Thymus (tissue), 14 donors: ENCODE measurements at places on chromosomes 12 and 14.

DNA sequence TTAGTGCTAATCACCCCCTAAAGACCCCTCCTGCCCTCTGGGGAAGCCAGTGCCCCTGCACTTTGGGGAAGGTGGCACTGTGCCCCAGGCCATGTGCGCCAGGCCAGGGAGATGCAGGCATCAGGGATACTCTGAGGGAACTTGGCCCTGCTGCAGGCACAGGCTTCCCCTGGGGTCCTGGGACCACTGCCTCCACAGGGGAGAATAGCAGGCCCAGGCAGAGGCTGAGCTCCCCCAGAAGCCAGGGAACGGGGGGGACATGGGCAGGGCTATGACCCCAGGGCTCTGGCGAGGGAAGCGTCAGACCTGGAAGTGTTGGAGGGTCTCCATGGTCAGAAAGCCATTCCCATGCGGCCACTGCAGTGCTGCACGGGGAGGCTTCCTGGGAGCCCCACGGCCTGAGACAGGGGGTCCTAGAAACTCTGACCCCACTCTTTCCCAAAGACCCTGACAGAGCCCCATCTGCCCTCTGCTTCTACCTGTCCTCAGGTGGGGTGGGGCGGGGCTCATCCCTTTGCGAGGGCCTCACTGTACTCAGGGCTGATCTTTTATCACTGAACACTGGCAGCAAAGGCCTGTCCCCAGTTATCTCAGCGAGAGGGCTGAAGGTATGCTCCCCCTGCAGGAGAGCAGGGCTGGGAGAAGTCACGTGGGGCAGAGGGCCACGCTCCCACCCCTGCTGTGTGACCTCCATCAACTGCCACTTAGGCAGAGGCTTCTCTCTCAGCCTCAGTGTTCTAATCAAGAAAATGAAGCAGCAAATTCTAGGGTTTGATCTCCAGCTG lies 160.0 kb downstream of the CALM1 start:
- no peak for DNase-seq

- no peak for DNase-seq
Measured at GRCh38 chr12:93664573-93665138, 12.5 kb upstream of the CRADD start.

- no peak for DNase-seq
Measured at GRCh38 chr14:100246809-100247428, 8.0 kb downstream of the YY1 start.

DNA sequence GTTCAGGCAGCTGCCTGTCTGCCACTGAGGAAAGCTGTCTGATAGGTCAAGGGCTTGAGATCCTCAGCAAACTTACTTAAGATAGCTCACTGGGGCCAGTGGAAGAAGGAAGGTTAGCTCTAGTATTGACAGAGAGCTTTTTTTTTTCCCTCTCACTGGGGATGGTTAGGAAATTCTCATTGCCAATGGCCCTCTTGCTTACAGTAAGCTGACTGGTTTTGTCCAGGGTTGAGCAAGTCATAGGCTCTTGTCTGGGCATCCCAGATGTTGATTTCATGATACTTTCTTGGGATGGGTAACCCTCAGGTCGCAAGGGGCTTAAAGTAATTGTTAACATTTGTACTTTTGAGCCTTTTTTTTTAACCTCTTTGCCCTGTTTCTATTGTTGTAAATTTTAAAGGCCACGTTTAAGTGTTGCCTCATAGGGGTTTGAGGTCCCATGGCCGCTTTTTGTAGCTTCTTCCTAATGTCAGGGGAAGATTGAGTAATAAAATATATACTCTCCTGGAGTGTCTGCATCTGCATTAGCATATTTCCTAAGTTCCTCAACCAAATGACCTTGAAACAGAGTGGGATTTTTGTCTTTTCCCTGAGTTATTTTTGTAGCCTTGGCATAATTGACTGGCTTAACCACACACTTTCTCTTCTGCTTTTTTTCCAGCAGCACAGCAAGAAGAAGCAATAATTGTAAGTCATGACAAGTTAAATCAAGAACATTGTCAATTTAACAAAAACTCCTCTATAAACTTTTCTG lies 716.0 kb downstream of the LRFN5 start:
- no peak for DNase-seq

DNA sequence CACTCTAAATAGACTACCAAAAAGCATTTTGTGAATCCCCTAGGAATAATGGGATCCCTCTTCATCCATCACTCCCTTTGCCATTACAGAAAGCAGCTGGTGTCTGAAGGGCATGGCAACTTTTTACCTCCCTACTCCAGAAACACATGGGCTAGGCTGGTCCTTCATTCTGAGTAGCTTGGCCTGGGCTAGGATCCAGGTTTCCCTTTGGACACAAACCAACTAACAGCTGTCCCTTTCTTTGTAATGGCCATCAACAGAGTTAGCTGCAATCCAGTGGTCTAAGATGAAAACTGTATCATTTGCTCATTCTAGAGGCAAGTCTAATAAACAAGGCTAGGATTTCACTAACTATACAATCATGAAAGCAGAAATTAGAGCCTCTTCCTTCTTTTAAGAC lies 7.4 kb downstream of the GRIN2B start:
- no peak for DNase-seq

- no peak for DNase-seq
Measured at GRCh38 chr14:73269729-73270531, 32.6 kb downstream of the PAPLN start.

DNA sequence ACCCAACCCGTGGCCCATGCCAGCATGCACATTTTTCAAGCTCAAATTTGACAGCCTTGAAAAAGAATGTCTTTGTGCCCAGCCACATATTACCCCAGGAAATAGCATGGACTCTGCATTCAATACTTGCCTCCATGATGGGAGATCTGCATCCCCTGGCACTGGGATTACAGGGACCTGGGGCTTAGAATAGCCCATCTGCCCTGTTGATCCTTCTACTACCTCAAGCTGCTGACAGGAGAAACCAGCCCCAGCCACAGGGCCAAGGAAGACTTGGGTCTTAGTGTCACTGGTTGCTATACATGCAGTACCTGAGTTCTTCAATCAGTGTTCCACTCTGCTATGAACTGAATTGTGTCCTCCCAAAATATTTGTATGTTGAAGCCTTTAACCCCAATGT lies 85.3 kb downstream of the LRRC74A start:
- no peak for DNase-seq

DNA sequence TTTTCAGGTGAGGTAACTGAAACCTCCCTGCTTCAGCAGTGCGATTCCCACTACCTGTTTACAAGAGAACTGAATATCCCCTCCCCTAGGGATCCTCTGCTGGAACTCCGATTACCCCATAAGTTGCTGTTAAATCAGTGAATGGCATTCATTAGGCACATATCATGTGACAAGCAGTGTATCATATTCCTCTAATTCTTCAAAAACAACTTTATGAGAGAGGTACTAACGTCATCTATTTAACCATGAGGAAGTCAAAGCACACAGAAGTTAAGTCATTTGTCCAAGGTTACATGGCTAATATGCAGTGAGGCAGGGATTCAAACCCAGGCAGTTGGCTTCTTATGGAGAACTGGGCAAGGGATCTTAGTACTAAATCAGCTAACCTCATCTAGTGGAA lies 43.9 kb upstream of the PCED1B start:
- no peak for DNase-seq

- DNase-seq: no peak
Measured at GRCh38 chr14:20610002-20610765, 19.0 kb upstream of the RNASE12 start.

DNA sequence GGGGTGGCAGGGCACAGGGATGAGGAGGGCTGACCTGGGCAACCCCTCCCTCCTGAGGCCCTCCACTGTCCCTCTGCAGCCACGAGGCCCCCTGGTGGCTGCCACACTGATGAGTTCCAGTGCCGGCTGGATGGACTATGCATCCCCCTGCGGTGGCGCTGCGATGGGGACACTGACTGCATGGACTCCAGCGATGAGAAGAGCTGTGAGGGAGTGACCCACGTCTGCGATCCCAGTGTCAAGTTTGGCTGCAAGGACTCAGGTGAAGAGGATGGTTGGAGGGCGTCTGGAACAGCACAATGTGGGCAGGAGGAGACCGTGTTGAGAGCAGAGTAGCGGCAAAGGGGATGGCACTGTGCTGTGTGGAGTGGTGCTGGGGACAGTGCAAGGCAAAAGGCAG lies 25.7 kb upstream of the LRP1-AS start:
- DNase-seq: no peak

DNA sequence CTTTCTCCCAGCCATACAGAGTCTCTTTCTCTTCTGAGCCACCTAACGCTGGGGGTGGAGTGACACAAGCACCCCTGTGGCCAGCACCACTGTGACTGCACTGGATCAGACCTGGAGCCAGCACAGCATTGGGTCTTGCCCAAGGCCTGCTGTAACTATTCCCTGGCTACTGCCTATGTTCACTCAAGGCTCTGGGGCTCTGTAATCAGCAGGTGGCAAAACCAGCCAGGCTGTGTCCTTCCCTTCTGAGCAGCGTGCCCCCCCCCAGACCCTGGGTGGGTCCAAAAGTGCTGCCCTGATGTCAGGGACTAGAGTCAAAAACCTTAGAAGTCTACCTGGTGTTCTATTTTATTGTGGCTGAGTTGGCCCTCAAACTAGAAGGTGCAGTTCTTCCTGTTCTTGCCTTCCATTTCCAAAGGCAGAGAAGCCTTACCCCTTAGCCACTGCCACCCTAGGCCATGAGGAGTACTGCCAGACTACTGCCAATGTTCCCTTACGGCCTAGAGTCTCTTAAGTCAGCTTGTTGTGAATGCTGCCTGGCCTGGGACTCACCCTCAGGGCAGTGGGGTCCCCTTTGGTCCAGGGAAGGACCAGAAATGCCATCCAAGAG lies 49.9 kb downstream of the PELI2 start:
- no peak for DNase-seq

DNA sequence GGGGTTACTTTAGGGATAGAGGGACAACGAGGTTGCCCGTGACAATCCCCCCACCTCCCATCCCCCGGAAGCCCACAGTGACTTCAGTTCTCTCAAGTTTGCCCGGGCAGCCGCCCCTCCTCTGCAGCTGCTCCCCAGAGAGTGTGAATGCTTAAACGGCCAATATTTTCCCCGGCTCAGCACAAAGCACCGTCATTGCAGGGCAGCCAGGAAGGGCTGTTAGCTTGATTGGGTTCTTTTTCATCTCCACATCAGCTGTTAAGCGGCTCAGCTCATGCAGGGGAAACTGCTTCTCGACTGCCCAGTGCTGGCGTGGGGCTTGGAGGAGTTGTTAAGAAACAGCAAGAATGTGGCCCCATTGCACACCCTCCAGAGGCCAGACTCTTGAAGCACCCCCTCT lies 120.5 kb upstream of the NCOR2 start:
- peak; percentile 49 for DNase-seq

DNA sequence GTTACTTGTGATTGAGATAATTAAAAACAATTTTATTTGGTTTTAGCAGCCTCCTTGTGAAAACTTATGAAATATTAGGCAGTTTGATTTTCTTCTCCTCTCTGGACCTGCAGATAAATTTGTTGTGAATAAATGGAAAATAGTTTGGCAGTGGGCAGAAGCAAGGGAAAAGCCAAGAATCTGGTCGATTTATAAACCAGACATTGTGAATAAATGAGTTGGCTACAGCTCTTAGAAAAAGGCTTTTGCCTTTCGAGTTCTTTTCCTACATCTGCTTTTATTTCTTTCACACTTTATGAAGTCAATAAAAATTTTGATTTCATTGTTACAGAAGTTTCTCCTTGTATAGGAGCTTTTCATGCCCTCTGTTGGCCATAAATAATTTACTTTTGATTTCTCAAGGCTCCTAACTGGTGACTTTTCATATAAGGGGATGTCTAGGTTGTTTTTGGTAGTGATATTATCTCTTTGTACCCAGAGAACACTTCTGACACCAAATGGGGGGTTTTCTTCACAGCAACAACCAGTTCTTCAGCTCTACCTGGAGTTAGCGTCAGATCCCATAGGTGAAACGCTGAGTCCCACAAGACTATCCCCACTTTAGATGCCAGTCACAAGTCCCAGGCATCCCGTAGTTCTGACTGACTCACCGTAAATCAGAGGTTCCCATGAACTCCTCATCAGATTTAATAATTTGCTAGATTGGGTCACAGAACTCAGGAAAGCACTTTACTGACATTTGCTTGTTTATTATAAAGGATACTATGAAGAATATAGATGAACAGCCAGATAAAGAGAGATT lies 136.5 kb upstream of the DNM1L start:
- DNase-seq: no peak

GRCh38 chr14:74608959-74609611 lies 3.0 kb downstream of the LTBP2 start:
- peak; percentile 77 for DNase-seq

GRCh38 chr12:68453876-68454275 lies 121.7 kb upstream of the MDM1 start:
- DNase-seq: no peak

DNA sequence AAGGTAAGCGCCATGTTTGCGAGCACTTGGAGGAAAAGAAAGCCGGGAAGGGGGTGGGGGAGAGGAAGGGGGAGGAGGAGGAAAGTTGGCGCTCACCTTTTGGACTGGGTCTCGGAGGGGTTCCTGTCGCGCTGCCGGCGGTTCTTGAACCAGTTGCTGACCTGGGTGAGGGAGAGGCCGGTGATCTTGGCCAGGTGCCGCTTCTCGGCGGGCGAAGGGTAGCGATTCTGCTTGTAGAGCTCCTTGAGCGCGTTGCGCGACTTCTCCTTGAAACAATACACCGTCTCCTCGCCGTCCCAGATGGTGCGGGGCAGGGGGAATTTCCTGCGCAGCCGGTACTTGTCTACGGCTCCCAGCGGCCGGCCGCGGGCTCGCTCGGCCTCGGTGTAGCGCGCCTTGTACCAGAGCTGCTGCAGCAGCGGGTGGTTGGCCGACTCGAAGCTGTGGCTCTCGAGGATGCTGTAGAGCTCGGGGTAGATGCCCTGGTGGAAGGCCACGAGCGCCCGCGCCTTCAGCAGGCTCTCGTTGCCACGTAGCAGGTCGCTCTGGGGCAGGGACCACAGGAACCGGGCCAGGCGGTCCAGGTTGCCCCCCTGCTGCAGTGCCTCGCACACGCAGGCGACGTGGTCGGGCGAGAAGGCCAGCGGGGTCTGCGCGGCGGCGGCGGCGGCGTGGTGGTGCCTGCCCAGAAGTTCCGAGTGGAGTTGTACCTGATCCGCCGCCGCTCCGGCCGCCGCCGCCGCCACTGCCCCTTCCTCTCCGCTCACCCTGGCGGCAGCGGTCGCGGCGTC lies 840 bp downstream of the SIX4 start:
- no peak for DNase-seq

GRCh38 chr12:85057370-85057963 lies 21.3 kb downstream of the LRRIQ1 start:
- DNase-seq: peak; percentile 15

GRCh38 chr14:106067935-106068334 lies 541.6 kb downstream of the TMEM121 start:
- DNase-seq: no peak

- DNase-seq: peak; percentile 40
Measured at GRCh38 chr12:26870491-26871419, 37.8 kb upstream of the ITPR2 start.
